Activated CD4-positive, CD25-positive, alpha-beta regulatory T cell treated with anti-CD3 and anti-CD28 coated beads, Interleukin-2, amount 50 U/mL, for 72 hours (primary cell): ENCODE measurements at places on chromosomes 7 and 10.

GRCh38 chr7:47636433-47637175 is 54.7 kb upstream of the TNS3 start:
- DNase-seq = no peak

- DNase-seq = no peak
Observed at GRCh38 chr10:44058259-44058658, 326.6 kb downstream of the CXCL12 start.

GRCh38 chr10:104067525-104067924 is 18.2 kb downstream of the COL17A1 start:
- no peak for DNase-seq

- no peak for DNase-seq
Observed at GRCh38 chr10:27815261-27815660, 69.6 kb upstream of the MKX start.

DNA sequence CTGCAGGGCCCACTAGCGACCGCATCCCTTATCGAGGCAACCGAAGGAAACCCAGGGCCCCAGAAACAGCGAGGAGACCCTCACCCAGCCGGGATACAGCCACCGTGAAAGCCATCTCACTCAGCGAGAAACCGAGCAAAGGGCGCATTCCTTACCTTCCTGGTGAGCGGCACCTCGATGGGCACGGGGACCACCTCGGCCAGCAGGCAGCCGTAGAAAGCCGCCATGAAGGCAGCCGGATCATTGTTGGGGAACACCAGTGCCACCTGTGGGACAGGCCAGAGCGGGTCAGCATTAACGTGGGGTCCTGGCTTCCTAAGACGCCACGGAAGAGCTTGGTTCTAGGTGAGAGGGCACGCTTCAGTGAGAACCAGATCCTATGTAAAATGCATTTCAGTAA is 263.7 kb downstream of the ZMYND11 start:
- no peak for DNase-seq

- DNase-seq = no peak
Observed at GRCh38 chr7:49563693-49564378, 209.6 kb upstream of the VWC2 start.

DNA sequence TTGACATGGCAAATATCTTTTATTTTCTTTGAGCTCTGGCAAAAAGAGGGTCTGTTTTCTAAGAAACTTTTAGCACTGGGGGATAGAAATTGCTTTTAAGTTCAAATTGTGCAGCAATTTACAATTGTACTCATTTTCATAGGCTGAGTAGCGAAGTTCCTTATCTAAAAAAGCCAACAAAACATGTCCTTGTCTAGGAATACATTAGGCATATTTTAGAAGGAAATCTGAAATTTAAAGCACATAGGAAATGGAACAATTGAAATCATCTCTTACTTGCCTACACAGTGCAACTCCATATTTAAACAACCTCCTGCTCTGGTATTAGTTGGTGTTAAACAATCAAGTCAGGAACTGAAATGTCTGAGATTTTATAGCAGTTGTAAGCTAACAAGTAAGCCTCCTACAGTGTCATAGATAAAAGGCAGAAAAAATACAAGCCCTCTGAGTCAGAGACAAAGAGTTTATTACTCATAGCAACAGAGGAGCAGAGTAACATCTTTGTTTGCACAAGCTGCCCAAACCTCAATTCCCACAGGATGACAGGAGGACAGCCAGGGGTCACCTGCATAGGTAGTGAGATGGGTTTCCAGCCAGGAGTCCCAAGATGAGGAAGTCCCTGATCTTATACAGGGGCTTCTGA is 280.2 kb upstream of the HGF start:
- DNase-seq = no peak

- no peak for DNase-seq
Observed at GRCh38 chr10:8137272-8137681, 82.8 kb downstream of the GATA3 start.

DNA sequence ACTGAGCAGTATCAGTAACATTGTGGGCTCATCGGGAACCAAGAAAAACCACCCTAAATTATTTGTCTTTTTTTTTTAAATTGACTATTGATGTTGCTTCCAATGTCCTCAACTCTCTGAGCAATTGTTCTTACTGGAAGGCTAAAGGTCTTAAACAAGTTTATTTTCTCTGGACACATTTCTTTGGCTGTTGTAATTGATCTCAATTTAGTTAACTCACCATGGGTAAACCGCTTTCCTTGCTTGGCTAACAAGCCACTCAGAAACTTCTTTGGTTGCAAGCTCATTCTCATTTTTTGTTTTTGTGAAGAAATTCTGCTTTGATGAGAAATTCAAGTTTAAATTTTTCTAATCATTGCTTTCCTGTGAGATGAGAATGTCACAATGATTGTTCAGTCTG is 25.5 kb downstream of the CCDC71L start:
- DNase-seq = no peak
